ENCODE measurements at places on chromosomes 5 and 9.

- H3K36me3 ChIP-seq: no peaks in the 10 kb centered on the region
- H3K4me1 ChIP-seq: no peaks in the 10 kb centered on the region
- DNase-seq: no peak
- H3K27me3 ChIP-seq: no peaks in the 10 kb centered on the region
Measured at GRCh38 chr9:129863059-129863690, 27.9 kb downstream of the USP20 start.

DNA sequence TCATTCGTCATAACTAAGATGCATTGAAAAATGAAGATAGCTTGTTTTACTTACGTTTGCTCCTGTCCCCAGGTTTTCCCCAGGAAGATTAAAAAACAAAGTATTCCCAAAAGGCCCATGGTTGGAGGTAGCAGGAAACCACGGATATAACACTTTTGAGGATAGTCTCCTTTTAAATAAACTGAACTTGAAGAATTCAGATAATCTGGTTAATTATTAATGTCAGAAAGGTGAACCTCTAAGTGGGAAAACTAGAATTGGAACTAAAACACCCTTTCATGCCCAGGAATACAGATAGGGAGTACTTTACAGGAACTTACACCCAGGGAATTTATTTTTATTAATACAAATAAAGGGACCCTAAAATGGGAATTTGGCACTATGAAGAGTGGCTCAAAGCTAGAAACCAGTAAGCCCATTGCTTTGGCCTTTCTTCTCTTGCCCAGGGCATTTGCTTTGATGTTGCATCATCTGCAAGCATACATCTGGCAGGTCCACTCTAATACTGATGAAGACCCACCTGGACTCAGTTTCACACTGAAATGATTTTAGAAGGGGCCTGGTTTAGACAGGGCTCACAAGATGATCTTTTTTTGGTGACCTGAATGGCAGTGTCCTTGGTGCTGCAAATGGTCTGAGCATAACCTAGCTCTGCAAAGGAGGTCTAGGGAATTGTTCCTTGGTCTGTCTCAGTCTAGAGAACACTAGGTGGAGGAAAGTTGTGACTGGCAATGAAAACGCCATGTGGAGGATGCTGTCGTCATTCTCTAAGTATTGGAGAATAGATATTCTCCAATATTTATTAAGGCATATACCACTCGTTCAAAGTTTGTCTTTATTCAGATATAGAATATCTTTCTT, at the start of gene C5:
Gene C5 (minus strand): TSS at position 148 of the 861 bp plus-strand sequence. CDS start 29 bp downstream, at position 119.
- H3K36me3 ChIP-seq: no peaks in the 10 kb centered on the region
- H3K27me3 ChIP-seq: no peaks in the 10 kb centered on the region
- DNase-seq: no peak
- no peak within 1 kb of the TSS for H3K4me3 ChIP-seq
- no peaks in the 10 kb centered on the region for H3K4me1 ChIP-seq

GRCh38 chr9:2150338-2150737, 135.2 kb downstream of the SMARCA2 start:
- no peak overlapping the region for H3K4me3 ChIP-seq
- no peak overlapping the region for H3K27ac ChIP-seq
- 0 out of 2 replicates have a peak, but pooled peaks cover 3% of the 10 kb centered on the region for H3K4me1 ChIP-seq
- H3K27me3 ChIP-seq: no peaks in the 10 kb centered on the region
- no peak for DNase-seq
- no peaks in the 10 kb centered on the region for H3K36me3 ChIP-seq

GRCh38 chr9:89658401-89658800, 53.6 kb downstream of the GADD45G start:
- no peak for DNase-seq
- no peaks in the 10 kb centered on the region for H3K36me3 ChIP-seq
- H3K4me1 ChIP-seq: peaks cover 16% of the 10 kb centered on the region
- H3K27me3 ChIP-seq: no peaks in the 10 kb centered on the region
- no peak overlapping the region for H3K27ac ChIP-seq

DNA sequence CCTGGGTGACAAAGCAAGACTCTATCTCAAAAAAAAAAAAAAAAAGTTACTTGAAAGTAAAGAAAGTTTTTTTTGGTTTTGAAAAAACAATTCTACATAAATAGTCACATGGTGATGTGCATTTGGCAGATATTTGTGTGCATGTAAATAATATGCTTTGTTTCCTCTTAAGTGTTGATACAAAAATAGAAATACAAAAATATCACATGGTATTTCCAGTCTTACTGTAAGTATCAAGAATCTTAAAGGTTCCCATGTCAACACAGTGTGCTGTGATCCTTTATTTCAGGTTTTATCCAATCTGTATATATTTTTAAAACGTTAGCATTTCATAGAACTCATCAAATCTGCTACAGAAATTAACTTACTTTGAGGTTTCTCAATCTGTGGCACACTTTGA, 521.9 kb downstream of the TLE4 start:
- no peak for DNase-seq
- H3K4me3 ChIP-seq: no peak overlapping the region

DNA sequence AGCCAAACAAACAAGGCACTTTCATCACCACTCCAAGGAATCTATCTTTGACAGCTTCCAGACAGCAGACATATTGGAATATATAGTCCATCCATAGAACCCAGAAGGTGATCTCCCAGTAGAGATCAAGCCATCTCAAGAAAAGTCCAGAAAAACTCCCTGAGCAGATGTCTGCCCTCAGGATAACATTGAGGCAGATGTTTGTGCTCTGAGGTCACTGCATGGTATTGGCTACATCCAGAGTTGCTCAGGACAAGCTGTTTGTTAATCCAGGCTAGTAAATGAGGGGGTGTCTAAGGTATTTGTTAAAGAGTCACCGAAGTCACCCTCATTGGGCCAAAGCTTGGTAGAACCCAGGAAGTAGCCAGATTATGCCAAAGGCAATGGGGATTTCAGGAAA, 556.3 kb upstream of the KLF4 start:
- no peaks in the 10 kb centered on the region for H3K27me3 ChIP-seq
- H3K4me3 ChIP-seq: no peak overlapping the region
- DNase-seq: no peak
- H3K27ac ChIP-seq: no peak overlapping the region

GRCh38 chr9:98285446-98285845, 30.0 kb upstream of the TBC1D2 start:
- no peak overlapping the region for H3K27ac ChIP-seq
- H3K27me3 ChIP-seq: no peaks in the 10 kb centered on the region
- no peaks in the 10 kb centered on the region for H3K36me3 ChIP-seq
